ENCODE measurements at places on chromosomes 16 and 17.
A peak's percentile ranks its signal among the peaks of the same experiment; 100 is the strongest.

DNA sequence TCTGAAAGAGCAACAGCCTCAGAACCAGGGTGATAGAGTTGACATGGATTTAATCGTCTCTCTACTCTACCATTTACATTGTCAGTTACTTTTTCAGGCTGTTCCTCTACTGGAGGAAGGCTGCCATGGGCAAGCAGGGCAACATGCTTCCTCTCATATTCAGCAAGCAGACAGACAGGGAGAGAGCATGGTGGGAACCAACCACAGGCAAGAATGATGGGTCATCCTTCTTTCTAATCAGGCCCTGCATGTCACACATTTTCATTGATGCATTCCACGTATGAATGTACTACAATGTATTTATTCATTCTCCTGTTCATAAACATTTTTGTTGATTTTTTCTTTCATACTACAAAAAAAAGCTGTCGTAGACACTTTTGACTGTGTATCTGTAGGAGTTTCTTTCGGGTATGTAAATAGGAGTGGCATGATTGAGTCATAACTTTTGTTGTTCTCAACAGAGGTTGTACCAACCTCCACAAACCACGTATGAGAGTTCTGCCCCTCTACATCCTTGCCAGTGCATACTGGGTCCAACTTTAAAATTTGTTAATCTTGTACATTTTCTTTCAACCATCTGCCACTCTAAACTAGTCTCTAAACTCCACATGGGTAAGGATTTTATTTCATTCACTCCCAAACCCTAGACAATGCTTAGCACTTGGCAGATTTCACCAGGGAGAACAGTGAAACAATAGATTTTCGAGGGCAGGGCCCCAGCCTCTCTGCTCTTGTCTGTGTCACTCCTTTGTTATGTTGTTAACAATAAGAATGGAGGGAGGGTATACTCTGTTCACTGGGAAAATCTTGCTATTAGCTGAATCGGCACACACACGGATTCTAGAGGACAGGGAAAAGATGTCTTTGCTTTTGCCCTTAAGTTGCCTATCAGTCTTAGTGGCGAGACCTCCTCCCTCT is 58.7 kb downstream of the CMC2 start:
- no peak for DNase-seq

DNA sequence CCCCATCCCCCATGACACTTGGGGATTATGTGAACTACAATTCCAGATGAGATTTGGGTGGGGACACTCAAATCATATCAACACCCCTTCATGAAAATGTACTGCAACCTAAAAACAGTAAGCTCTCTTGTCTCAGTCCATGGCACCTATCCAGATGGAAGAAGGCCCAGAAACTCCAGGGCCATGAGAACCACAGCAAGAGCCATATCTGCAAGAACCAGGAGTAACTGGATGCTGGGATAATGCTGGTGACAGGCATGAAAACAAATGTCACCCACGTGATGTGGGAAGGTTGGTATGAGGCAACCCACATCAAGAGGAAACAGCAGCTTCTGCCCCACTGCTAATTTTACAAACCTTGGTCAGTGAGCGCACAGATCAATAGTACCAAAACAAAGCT is 400.1 kb upstream of the ERCC4 start:
- DNase-seq, result no peak

GRCh38 chr16:74556375-74556922 is 50.5 kb downstream of the GLG1 start:
- no peak for DNase-seq

DNA sequence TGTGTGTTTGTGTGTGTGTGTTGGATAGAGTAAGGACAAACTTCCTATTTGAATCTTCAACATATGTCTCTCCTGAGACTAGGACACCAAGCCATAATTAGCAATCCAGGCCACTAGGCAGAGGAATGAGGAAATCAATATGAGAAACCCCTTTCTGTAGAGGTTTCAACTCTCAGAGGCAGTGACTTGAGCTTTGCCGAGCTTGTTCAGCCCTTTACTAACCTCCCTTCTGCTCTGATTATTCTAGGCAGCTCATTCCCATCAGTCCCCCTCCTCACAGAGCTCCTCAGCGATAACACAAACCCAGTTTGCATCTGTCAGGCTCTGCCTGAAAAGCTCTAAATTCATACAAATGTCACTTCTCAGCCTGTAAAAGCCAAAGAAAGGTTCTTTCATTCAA is 1030.3 kb downstream of the CDH8 start:
- no peak for DNase-seq

DNA sequence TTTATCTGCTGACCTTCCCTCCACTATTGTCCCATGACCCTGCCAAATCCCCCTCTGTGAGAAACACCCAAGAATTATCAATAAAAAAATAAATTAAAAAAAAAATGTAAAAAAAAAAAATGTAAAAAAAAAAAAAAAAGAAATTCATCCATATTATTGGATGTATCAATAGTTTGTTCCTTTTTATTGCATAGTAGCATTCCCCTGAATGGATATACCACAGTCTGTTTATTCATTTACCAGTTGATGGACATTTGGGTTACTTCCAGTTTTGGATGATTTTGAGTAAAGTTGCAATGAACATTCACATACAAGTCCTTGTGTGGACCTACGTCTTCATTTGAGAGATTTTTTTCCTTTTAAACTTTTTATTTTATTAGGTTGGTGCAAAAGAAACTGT is 94.0 kb downstream of the PITPNC1 start:
- DNase-seq, result no peak

GRCh38 chr17:63519972-63520882 is 2.9 kb upstream of the KCNH6 start:
- no peak for DNase-seq

DNA sequence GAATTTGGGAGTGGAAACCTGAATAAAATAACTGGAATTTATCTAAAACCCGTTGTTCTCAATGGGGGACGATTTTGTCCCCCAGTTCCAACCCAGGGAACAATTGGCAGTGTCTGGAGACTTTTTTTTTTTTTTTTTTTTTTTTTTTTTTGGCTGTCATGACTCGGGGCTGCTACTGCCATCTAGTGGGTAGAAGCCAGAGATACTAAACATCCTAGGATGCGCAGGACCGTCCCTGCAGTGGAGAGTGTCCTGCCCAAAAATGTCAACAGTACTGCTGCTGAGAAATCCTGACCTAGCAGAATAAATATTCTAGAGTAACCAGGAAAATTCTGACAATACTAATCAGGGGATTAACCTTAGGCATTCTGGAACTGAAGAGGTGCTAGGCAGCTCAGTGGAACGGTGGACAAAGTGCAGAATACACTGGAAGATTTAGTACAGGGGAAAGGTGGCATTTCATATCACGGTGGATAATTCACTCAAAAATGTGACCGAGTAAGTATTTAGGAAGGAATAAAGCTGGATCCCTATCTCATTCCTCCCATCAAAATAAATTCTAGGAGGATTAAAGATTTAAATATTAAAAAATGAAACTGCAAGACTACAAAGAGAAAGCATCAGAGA is 107.6 kb downstream of the SPECC1 start:
- DNase-seq, result peak; percentile 28

GRCh38 chr16:75385507-75386152 is 47.7 kb downstream of the CFDP1 start:
- no peak for DNase-seq

DNA sequence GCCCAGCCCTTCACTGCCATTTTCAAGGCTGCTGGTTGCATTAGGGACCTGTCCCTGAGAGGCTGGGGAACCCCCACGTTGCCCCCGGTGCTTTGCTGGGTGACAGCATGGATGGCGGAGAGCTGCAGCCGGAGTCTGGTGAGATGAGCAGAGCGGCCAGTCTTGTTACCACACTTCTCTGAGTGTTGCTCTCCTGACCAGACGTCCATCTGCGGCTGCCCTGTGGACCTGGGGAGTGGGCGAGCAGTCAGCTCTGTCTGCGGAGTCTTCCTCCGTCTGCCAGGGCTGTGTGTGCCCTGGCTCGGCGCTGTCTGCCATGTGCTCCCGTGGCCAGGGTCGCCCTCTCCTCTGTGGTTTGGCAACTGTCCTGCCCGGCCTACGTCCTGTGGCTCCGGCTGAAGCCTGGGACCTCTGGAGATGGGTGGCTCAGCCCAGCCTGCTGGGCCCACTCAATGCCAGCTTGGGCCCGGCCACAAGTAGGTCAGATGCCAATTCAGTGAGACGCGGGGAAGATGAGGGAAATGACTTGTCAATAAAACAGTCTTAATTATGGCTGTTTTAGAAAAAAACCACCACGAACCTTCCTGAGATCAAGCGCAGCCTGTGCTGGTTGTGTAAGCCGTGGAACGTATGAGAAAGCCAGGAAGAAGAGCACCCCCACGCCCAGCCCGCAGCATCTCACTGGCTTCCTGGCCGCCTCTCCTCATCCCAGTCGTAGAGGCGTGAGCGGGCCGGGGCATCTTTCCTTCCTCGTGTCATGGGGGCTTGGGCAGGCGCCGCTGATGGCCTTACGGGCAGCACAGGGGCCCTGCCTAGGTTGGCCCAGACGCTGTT is 7.9 kb downstream of the KCTD5 start:
- DNase-seq, result no peak

DNA sequence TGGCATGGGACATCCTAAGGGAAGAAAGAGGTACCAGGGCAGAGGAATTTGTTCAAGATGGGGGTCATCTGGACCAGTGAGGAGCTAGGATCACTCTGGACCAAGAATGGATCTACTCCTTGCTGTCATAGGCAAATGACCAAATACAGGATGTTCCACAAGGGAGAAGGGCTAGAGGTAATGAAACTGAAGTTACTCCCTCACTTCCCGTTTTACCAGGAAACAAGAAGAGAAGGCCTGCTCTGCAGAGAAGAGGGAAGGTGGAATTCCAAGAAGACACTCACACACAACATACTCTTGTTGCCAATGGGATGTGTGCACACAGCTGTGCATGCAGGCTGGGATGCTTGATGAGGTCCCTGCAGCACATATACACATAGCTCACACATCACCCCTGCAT is 38.6 kb downstream of the NEUROD2 start:
- no peak for DNase-seq

- DNase-seq, result no peak
Observed at GRCh38 chr17:15341385-15341849, at the start of gene TEKT3. Gene TEKT3 (minus strand): TSS chr17:15341597. CDS start chr17:15331585, 10,012 bp downstream.

DNA sequence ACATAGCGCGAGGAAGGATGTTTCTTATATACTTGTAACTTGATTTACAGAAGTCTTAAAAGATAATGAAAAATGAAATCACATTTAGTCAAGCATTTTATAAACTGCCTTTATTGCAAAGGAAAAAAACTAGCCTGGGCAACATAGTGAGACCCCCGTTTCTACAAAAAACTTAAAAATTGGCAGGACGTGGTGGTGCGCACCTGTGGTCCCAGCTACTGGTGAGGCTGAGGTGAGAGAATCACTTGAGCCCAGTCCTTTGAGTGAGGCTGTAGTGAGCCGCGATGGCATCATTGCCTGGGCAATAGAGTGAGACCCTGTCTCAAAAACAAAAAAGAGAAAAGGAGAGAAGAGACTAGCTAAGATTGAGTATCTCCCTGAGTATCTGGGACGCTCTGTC is 145.2 kb upstream of the CIBAR2 start:
- no peak for DNase-seq
